AG09309 (cell line): ENCODE measurements at places on chromosomes 11 and 22.

GRCh38 chr11:76231121-76231738 is 24.9 kb upstream of the WNT11 start:
- no peak for DNase-seq

- no peak for DNase-seq
Measured at GRCh38 chr11:12290477-12290922, 86.9 kb upstream of the PARVA start.

GRCh38 chr22:23113067-23113846 is 28.5 kb downstream of the RSPH14 start:
- DNase-seq = no peak

DNA sequence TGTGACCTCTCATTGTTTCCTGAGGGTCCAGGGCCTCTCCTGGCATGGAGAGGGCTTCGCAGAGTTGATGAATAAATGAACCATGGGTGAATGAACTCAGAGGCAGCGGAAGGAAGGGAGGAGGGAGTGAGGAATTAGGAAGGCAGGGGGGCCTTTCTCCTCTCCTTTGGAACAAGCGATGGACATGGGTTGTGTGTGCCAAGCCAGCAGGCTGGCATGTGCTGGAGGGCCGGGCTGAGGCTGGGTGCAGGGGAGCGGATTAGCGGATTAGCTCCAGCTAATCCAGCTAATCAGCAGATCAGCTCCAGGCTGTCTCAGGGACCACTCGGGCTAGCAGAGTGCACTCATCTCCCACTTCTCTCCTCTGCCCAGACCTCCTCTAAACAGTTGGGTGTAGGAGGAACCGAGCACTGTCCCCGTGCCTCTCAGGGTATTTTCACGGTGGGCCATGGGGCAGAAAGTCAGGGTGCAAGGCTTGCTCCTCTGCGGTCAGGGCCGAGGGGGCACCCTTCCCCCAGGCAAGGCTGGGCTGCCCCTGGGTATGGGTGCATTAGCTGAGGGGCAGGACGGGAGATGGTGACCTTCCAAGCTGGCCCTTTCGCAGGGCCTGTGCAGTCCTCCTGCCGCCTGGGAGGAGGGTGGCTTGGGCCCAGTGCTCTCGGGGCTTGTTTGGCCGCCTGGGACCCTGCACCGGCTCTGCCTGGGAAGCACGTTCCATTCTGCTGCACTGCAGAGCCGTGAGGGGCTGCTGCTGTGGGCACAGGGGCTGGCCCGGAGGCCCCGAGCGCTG is 120.3 kb upstream of the B3GAT1 start:
- no peak for DNase-seq

DNA sequence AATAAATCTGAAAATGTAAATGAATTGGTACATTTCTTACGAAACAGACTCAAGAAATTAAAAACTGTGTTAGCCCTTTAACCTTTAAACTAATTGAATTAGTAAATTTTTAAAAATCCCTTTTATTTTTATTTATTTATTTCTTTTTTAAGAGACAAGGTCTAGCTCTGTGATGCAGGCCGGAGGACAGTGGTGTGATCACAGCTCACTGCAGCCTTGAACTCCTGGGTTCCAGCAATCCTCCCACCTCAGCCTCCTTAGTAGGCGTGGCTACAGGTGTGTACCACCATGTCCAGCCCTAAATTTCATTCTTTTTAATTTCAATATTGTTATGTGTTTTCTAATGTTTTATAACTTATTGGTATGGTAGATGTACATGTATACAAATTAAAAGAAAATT is 72.6 kb downstream of the MYEOV start:
- no peak for DNase-seq

DNA sequence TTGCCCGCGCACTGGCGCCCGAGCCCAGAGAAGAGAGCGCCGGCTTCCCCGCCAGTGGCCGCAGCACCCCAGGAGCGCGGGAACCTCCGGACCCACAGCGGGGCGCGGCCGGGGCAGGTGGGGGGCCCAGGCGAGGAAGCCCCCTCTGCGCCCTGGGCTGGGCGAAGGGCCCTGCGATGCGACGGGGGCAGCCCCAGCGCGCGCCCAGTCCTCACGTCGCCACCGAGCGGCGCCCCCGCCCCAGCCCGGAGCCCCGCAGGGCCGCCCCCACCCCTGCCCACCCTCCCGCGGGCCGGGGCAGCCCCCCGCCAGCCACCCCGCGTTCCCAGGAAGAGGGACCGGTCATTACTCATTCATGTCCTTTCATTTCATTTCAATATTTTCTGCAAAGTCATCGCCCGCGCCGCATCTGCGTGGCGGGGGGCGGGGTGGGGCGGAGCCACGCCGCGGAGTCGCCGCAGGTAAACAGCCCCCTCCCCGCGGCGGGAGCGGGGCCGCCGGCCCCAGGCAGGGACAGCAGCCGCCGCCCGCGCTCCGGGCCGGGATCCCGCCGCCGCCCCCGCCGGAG is 673 bp upstream of the PANX2 start:
- no peak for DNase-seq

GRCh38 chr11:61846362-61847020 is 18.4 kb downstream of the FADS2 start:
- no peak for DNase-seq

GRCh38 chr22:25023879-25024278 is 71.4 kb downstream of the KIAA1671 start:
- DNase-seq = no peak

- DNase-seq = no peak
Measured at GRCh38 chr11:86469491-86470388, 95.1 kb downstream of the CCDC81 start.

GRCh38 chr11:93520726-93521509 is 22.3 kb downstream of the SMCO4 start:
- no peak for DNase-seq

- no peak for DNase-seq
Measured at GRCh38 chr11:31816468-31817053, 5.4 kb upstream of the PAX6 start.

DNA sequence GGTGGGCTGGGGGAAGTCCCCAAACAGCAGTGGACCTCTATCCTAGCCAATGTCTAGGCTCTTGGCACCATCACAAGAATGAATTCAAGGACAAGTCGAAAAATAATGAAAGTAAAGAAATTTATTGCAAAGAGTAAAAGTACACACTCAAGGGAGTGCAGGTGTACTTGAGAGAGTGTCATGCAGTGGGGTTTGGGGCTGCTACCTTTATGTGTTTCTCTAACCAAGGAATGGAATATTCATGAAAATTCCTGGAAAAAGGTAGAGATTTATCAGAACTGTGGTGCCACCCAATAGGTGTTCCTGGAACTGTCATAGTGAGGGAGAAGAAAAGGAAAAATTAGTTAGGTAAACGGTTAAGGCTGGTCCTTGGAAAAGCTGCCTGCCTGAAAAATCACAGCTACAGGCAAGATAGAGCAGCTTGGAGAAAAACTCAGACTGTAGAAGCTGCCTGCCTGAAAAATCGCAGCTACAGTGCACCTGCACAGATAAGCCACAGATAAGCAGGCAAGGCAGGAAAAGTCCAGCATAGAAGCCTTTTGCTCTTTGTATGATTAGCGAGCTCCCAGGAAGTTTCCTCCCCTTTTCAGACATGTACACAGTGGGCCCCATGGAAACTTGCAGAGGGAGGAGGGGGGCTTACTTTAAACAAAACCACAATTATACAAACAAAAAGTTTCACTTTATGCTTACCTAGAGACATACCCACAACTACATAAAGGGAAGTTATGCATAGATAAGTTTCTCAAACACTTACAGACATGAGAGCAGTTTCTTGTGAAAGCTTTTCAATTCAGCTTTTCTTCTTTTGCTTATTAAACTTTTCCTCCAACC is 71.4 kb upstream of the B3GNT6 start:
- DNase-seq = no peak

DNA sequence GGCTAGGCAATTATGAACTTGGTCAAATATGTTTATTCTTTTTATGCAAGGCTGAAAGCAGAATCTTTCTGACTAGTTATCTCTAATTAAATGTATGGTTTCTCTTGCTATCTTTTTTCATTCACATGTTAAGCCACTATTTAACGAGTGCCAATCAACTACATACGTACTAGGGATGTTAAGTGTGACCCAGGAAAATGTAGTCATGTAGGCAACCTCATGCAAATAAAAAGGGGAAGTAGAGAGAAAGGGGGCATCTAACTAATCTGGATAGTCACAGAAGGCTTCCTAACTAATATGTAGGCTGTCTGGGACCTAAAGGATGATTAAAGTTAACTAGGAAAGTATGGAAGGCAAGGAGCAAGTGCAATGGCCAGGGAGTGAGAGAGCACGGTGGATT is 23.5 kb downstream of the TBRG1 start:
- DNase-seq = no peak

- DNase-seq = peak; percentile 74
Measured at GRCh38 chr11:62539238-62539925, 7.2 kb downstream of the AHNAK start.

DNA sequence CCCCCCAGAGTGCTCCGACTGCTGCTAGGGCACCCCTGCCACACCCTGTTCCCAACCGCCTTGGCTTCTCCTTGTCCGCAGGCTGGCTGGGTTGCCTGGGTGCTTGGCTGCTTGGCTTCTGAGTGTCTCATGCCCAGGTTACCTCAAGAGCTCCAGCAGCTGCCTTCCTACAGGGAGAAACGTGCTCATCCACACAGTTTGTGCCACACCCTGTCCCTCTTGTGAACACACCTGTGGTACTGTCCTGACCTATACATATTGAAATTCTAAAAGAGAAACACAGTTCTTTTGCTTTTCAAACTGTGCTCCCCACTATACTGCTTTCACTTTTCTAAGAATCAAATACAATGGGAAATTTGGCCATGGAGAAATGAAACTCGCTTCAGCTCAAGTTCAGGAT is 191.4 kb downstream of the DBX1 start:
- DNase-seq = no peak

DNA sequence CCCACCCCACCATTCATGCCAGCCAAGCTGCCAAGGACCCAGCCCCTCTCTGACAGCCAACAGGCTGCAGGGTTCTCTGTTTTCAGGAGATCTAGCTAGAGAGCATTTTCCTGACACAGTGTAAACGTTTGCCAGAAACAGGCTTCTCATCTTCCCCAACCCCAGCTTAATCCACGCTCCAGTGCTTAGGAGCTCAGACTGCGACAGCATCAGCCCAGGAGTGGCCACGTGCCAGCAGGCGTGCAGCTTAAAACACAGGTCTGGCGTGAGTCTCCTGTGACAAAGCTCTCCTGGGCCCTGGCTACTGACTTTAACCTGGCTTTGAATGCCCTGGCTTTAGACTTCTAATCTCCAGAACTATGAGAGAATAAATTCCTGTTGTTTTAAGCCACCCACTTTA is 66.6 kb downstream of the GALNT18 start:
- DNase-seq = no peak

GRCh38 chr11:133635244-133635739 is 103.0 kb upstream of the OPCML start:
- DNase-seq = no peak

DNA sequence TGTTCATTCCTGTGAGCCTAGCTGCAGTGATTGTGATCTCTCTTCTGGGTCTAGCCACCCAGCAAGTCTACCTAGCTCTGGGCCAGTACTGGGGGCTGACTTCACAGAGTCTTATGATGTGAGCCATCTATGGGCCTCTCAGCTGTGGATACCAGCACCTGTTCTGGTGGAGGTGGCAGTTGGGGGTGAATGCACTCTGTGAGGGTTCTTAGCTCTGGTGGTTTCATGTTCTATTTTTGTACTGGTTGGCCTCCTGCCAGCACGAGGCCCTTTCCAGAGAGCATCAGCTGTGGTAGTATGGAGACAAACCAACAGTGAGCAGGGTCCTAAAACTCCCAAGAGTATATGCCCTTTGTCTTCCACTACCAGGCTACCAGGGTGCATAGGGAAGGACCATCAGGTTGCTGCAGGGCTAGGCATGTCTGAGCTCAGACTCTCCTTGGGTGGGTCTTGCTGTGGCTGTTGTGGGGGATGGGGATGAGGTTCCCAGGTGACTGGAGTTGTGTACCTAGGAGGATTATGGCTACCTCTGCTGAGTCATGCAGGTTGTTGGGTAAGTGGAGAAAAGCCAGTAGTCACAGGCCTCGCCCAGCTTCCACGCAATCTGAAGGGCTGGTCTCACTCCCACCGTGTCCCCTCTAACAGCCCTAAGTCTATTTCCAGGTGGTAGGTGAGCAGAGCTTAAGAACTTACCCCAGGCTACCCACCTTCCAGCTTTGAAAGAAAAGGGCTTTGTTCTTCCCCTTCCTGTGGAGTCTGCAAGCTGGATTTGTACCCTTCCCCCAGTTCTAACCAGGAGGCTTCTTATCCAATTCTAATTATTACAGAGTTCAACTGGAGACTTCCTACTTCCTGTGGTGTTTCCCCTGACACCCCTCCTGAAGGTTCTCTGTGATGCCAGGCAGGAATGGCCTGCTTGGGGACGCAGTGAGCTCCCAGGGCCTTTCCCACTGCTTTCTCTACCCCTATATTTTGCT is 250.7 kb downstream of the LUZP2 start:
- DNase-seq = no peak

DNA sequence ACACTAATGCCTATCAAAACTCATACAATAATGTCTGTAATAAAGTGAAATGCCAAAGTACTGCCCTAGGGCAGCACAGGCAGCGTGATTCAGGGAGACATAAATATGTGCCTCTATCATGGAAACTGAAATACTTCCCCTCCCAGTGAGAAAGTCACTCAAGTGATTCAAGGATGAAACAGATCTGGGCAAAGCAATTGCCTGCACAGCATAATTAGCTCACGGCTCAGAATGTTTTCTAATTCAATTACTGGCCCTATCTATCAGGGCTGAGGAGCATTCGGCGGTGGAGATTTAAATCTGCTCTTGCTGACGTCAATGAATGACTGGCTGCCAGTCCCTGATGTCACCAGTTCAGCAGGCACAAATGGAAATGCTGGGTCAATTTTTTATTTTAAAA is 27.7 kb upstream of the PPP2R1B start:
- DNase-seq = peak; percentile 71

DNA sequence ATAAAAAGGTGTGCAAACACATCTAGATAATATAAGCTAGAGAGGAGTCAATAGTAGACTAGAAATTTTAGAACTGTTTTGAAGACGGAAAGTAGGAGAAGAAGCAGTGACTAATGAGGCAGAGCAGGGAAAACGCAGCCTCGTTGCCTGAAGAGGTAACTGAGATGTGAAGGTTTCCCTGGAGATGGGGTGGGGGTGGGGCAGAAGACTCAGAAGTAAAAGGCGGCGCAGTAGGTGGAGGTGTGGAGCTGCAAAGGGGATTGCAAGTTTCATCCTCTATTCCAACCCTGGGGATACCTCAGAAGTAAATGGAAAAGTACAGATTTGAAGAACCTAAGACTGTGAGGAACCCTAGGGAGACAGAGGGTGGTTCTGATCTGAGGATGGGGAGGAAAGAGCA is 109.5 kb downstream of the TMPRSS5 start:
- no peak for DNase-seq

DNA sequence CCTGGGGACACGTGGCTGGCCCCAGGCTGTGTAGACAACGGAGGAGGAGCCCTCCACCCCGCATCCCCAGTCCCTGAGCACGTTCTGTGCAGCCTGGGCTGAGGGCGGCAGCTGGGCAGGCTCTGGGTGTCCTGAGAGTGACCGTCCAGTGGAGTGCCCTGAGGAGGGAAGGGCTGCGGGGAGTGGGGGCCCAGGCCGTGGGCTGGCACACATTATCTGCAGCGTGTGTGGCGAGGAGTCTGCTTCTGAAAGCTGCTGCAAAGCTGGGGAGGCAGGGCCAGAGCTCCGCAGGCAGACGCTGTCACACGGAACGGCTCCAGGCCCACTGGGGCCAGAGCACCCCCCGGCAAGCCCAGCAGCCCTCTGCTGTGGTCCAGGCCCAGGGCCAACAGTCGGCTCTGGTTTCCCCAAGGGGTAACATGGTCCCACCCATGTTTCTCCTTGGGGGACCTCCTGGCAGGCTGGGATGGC is 835 bp upstream of the ANO9 start:
- no peak for DNase-seq
